ENCODE measurements at places on chromosomes 3 and 15. TPM values are rescaled to one million over a fixed set of nuclear protein-coding genes. Genes with fewer than 3 reads are reported as not detected.

Gene KNG1
- not detected for total RNA-seq

Gene WDR5B
- 4.8 TPM for total RNA-seq

GRCh38 chr3:65833761-65834505 is 204.8 kb downstream of the MAGI1 start:
- no peak for DNase-seq

DNA sequence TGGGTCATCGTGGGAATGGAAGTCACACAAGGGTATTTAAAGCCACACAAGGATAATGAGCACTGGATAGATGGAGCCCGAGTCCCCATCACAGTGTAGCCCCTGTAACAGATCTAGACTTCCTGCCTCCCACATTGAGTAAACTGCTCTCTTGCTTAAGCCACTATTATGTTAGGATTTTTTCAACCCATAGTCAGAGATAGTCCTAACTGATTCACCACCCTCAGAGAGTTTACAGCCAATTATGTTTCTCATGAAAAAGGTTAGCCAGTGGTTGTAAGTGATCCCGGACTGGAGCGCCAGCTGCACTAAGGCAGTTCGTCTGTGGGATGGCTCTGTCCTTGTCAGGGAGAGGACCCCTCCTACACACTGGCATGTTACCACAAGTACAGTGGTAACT is 77.0 kb downstream of the KLF13 start:
- no peak for DNase-seq

GRCh38 chr3:184864000-184864399 is 52.0 kb downstream of the VPS8 start:
- DNase-seq = no peak

- peak; percentile 17 for DNase-seq
These were observed 889 bp upstream of the LRRIQ4 start for GRCh38 chr3:169811631-169812331.

- DNase-seq = no peak
These were observed 166.3 kb downstream of the GREM1 start for GRCh38 chr15:32884146-32884545.

DNA sequence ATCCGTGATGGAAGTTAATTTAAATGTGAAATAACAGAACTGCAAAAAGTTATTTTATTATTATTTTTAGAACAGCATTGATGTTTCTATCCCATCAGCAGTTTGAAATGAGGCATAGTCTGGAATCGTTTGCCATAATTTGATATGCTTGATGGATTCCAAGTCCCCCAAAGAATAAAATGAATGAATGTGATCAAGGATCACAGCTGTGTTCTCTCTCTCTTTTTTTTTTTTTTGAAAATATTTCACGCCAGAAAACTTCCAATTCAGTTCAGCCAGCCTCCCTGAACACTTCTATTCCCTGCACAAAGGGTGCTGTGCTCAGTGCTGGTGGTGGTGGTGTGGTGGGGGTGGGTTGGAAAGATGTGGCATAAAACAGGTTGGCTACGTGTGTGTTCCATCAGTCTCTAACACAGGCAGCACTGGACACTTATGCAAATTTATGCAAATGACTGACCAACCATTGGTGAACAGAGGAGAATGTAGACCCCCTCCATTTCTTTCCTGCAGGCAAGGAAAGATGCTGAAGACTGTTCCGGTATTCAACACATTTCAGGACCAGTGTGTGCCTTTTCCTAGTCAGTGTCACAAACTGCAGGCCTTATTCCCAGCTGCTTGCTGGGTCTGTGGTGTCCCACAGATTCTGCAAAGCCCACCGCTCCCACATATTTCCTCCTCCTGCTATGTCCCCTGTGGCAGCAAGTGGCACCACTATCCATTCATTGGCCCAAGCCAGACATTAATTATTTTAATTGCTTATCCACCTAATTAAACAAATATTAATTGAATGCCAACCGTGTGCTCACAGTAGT is 10.6 kb downstream of the ARNT2 start:
- DNase-seq = no peak

- DNase-seq = peak; percentile 67
These were observed 8.8 kb upstream of the ELP6 start for GRCh38 chr3:47522082-47522987.

DNA sequence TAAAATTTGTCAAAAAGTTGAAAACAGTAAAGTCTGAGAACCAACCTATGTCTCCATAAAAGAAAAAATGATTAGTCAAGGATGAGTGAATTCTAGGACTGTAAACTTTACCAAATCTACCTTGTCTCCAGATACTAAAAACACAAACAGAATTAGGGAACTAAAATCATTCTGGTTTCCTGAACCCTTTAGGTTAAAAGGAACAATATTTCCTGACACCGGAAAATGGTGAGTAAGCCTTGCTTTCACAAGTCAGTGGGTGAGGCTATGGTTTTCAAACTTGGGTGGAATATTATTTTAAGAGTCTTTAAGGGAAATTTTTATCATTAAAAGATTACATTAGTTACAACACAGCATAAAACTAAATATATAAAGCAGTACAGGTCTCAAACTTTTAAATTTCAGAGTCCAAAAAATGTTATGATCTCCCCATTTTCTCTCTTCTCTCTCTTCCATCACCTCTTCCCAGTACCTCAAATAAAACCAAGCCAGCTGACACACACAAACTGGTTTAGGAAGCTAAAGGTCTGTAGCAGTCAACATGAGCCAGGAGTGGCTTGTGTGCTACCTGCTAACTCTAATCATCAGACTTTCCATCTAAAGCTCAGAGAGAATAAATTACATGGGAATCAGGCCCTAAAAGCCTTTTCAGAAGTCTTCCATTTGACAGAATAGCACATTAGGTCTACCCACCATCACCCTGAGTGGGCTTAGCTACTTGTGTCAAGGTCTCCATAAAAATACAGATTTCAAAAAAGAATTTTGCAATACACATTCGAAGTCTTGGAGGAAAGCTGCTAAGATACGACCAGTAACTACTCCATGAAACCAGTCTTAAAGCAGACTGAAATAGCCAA is 2.2 kb downstream of the SLC12A6 start:
- no peak for DNase-seq

DNA sequence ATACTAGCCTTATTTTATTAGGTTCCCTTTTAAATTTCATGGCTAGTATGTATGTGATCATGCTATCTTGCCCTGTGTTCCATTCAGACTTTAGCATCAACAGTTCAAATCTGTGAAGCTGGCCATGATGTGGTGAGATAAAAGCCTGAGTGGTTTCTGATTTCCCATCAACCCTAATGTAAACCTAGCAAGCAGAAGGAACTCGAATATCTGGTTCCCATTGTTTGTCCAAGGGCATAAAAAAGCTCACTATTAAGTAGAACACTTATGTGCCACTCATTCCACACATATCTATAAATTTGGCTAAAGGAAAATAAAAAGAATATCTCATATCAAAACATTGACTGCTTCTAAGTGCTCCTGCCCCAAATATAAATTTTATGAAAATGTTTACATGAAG is 311.7 kb downstream of the CADM2 start:
- no peak for DNase-seq

DNA sequence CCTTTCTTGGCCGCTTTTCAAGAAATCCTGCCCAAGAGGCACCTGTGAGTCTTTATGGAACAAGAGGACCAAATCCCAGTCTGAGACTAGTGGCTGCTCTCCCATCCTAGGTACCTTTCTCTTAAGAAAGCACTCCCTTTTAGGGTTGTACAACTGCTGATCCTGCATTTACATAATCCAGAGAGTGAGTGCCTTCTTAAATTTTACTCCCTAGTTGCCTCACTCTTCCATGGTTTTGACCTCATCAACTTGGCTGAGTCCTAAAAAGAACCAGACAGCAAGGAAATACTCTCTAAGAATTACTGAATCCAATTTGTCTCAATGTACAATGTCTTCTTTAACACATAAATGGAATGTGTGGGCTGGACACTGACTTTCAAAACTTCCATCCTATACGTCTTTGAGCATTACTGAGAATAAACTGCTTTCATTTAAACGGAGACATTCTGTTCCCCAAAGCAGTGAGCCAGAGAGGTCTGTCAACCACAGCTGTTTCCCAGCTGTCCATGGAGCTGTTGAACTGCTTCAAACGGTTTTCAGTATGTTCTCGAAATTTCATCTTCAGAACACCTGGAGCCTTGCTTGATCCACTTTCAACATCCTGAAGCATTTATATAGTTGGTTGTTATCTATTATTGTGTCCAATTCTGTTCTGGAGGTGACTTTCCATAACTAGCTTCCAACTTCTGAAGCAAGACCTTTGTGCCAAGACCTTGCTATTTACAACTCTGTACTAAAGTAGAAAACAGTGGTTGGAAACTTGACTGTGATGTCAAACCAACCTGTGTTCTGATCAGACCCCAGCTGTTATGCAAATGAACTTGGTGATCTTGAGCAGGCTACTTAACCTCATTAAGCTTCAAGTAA is 179.1 kb downstream of the SLC9A9 start:
- no peak for DNase-seq

DNA sequence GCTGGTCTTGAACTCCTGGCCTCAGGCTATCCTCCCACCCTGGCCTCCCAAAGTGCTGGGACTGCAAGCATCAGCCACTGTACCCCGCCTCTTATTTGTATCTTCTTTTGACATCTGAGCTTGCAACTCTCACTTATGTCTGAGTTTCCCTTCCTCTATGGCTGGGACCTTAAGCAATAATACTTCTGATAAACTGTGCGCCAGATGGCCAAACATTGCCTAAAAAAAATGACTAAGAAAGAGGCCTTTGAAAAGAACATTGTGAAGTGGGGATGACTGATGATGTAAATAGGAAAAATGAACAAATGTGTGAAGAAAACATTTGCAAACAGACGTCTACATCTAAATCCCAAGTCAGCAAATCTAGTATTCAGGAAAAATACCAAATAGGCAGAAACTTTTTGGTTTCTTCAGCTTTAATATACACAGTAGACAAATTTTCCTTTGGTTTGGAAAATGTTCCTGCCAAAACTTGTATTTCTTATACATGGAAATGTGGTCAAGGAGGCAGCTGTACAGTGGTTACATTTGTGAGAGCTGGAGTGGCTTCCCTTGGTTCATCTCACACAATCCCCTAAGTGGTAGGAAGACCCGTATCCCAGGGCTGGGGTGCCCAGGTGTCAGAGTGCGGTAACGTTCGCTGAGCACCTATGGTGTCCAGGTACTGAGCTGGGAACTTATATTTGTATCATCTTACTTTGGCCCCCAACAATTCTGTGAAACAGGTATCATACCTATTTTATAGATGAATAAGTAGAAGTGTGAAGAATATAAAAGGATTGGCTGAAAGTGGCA is 11.6 kb upstream of the TFRC start:
- peak; percentile 42 for DNase-seq

DNA sequence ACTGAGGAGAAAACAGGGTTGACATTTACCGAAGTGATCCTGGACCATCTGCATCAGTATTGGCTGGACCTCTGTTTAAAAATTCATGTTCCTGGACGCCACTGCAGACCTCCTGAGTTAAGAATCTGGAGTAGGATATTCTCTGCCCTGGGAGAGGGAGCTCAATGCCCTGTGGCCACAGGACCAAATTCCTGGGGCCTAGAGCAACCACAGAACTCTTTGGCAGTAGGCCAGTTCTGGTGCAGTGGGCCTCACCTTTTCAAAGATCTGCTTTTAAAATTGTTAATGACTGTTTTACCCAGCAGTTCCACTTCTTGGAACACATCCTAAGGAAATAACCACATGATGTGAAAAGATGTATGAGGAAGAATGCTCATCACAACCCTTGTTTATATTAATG is 133.3 kb upstream of the ADPGK start:
- no peak for DNase-seq

DNA sequence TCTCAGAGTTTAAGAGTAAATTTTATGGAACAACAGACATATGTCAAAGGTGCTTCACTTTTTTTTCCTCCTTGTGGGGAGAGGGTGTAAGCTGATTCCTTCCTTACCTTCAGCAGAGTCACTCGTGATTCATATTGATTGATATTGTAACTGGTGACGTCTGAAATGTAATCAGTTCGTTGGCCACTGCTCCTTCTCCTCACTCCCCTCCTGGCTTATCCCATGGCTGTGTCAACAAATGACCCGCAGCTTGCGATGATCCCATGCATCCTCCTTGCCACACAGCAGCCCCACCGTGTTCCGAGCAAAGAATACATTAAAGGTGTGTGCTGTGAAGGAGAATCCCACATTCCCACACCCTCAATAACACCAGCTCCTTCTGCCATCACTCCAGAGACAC is 7.3 kb downstream of the MGLL start:
- DNase-seq = no peak

DNA sequence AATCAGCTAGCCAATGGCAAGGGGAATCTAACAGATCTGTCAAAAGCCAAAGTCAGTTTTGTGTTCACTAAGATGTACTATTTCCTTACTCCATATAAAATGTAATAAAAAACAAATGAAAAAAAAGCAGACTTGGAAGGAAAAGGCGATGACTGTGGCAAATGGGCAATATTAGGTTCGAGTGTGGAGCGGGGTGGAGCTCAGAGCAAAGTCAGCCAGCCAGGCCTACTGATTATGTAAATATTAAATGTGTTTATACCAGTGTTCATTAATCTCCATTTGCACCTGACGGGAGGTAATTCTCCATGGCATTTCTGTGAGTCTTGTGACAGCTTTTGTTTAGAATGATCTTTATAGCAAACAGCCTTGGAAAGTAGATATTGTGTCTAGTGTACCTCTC is 96.2 kb upstream of the KCNMB2 start:
- DNase-seq = no peak

DNA sequence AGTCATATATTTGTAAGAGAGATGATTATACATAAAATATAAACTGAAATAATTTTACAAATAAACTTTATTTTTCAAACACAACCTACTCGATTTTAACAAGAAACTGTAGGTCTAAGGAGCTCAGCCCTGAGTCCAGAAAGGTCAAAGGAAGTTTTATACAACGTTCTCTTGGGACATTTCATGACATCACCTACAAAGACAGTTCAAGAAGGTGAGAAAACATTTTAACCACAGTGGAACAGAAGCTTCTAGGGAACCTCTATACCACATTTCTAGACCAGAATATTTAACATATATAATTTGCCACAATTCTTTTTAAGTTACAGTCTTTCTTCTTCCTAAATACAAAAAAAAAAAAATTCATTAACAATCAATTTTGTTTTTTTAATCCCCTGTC is 40.1 kb downstream of the CBLB start:
- DNase-seq = no peak

DNA sequence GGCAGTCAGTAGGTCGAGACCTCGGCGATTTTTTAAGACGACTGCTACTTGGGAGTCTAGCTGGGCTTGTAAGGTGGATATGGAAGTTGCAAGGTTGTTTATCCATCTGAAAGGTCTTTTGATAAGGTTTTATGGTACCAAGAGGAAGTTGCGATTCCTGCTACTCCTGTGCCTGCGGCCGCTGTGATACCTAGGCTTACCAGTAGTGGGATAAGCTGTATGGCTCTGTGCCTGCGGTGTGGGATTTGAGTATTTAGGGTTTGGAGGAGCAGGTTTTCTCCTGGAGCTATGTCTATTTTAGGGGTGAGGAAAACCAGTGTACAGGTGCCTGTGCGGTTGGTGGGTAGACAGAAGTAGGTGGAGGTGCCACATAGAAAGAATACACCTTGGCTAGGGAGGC is 1059.8 kb downstream of the SI start:
- DNase-seq = no peak

Gene CHRFAM7A
- total RNA-seq = 2.2 TPM
